ENCODE measurements at places on chromosomes 12 and 14.

GRCh38 chr12:107129315-107129930 is 36.1 kb upstream of the CRY1 start:
- no peak for DNase-seq

DNA sequence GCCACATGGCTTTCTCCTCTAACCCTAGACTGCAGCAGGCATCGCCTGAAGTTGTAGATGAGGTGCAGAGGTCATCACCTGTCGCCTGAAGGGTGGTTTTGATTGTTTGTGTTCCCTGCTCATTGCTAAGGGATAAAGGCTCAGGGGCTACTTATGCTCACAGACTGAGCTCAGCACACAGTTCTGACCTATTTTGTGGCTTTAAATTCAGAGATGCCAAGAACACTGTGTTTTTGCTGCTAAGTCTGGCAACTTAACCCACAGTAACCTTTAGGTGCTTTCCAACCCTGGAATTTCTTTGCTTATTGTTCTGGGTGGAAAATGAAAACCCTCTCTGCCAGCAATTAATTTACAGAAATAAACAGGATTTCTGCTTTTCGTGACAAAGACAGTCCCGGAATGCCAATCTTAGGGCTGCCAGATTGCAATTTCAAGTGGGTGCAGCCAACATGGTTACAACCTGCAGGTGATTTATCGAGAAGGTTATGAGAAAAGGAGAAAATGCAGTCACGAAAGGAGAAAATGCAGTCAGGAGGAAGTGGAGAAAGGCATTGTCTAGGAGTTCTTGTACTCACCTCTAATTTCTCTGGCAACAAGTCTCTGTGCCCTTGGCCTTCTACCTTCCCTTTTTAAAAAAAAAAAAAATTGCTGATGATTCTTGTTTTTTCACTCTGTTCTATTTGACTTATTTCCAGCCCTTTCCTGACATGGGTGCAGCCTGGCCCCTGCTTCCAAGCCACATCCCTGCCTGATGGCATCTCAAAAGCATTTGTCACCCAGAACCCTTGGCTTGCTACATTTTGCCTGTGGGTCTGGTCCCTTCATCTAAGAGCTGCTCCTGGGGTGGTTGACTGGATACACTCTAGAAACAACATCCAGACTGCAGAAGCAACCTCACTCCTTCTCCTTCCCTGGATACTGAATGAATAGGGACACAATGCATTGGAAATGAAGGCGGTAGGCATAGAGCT is 23.3 kb downstream of the NPC2 start:
- DNase-seq, result no peak

DNA sequence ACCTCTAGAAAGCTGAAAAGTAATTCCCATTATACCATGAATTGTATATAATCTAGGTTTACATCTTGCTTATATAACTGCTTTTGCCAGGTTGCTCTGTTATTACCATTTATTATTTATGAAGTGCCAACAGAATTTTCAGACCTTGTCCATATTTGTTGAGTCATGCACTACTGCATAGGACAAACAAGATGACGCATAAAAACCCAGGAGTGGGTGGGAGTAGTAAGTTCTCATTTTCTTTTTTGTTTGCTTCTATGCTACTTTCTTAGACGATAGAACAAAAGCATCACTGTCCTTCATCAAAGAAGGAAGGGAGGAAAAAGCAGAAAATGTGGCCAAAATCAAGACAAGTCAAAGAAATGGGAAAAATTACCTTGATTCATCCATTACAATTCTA is 119.0 kb upstream of the RASSF8 start:
- DNase-seq, result no peak

DNA sequence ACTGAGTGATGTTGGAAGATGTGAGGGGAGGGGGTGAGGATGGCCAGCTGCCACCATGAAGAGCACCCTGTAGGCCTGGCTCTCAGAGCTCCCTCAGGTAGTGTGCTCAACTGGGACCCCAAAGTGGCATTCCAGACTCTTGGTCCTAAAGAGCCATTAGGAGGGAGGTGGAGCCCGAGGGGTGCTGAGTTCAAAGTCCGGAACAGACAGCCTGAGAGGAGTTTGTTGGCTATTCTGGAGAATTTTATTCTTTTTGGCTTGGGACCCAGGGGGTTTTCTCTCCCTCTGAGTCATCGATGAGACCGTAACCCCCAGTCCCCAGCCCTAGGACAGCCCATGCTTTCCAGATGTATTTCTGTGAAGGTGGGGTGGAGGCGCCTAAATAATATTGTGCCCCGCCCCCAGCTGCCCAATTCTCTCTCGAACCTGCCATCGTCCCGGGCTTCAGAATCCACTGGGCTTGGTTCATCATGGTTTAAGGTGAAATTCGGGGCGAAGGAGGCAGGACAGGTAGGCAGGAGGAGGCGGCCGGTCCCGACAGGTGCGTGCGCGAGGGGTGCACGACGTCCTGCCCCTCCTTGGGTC is 690 bp upstream of the RBP5 start:
- DNase-seq, result no peak

GRCh38 chr12:94717108-94717507 is 66.8 kb upstream of the TMCC3 start:
- no peak for DNase-seq

DNA sequence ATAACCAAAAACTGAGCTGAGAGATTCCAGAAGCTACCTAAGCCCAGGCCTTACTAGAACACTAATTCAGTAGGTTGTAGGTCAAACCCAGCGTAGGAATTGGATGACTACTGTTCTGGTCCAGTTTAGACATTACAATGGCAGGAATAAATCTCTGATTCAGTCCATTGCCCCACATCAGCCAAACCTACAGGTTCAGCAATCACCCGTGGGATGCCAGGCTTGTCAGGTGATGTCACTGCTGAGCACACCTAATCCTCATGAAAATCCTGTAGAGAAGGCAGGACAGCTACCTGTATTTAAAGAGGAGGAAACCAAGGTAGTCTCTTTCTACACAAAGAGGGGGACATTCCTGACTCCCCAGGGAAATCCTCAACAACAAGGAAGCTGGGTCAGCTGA is 63.7 kb downstream of the RFX4 start:
- no peak for DNase-seq

DNA sequence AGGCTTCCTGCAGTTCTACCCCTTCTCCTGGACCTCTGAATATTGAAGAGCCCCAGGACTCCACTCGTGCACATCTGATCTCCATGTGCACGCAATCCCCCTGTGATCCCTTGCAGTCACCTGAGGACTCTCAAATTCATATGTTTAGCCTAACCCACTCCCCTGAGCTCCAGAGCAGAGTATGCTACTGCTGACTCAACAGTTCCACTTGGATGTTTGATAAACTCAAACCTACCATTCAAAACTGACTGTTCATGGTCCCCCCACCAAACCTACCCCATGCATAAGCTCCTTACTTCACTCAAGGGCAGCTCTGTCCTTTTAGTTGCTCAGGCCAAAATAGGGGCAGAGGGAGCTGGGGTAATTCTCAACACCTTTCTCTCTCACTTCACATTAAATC is 96.0 kb downstream of the DNAI7 start:
- no peak for DNase-seq

GRCh38 chr14:60616461-60616959 is 32.8 kb downstream of the SIX1 start:
- no peak for DNase-seq

GRCh38 chr14:105907276-105907675 is 380.9 kb downstream of the TMEM121 start:
- DNase-seq, result no peak

DNA sequence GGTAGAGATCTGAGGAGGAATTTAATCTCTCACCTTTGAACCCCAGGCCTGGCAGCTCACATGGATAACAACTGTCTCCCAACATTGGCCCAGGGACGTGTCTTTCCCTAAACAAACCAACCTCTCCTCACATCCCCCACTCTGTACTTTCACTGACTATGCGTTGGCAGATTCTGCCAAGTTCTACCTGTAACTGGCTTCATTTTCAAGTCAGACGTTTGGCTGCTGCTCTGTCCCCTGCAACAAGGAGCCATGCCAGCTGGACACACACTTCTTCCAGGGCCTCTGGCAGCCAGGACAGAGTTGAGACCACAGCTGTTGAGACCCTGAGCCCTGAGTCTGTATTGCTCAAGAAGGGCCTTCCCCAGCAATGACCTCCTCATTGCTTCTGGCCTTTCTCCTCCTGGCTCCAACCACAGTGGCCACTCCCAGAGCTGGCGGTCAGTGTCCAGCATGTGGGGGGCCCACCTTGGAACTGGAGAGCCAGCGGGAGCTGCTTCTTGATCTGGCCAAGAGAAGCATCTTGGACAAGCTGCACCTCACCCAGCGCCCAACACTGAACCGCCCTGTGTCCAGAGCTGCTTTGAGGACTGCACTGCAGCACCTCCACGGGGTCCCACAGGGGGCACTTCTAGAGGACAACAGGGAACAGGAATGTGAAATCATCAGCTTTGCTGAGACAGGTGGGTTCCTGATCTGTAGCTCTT is at the start of gene INHBC:
INHBC (plus strand) TSS at position 268 of the 707 bp plus-strand sequence; CDS start at position 371, 103 bp downstream.
- DNase-seq, result no peak

- DNase-seq, result no peak
Measured at GRCh38 chr14:32761381-32761968, 177.2 kb upstream of the NPAS3 start.

DNA sequence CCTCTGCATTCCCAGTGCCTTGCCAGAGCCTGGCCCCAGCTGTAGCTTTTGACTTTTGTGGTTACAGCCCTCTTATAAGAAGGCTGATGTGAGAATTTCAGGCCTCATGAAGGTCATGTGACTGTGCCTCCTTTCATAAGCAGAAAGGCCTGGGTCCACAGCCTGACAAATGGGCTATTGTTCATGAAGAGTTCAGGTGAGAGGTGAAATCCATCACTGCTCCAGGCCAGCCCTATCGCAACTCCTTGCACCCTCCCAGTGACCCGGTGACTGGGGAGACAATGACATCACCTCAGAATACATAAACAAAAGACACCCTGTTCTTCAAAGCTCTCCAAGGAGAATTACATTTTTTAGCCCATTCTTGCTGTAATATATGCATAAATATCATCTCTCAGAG is 321.5 kb downstream of the PCNX1 start:
- DNase-seq, result no peak

DNA sequence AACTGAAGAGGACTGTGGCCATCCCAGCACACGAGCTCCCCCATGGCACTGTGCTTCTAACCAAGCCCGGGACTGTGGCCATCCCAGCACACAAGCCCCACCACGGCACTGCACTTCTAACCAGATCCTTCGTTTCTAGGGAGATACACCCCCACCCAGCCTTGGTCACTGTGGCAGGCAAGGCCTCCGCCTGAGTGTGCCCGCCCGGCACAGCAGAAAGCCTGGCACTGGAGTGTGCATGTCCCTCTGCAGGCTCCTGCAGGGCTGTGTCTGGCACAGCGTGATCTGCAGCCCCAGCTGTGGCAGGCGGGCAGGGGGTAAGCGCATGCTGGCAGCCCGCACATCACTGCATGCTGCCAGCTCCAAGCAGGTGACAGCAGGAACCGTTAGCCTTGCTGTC is 49.8 kb downstream of the CCDC85C start:
- no peak for DNase-seq

DNA sequence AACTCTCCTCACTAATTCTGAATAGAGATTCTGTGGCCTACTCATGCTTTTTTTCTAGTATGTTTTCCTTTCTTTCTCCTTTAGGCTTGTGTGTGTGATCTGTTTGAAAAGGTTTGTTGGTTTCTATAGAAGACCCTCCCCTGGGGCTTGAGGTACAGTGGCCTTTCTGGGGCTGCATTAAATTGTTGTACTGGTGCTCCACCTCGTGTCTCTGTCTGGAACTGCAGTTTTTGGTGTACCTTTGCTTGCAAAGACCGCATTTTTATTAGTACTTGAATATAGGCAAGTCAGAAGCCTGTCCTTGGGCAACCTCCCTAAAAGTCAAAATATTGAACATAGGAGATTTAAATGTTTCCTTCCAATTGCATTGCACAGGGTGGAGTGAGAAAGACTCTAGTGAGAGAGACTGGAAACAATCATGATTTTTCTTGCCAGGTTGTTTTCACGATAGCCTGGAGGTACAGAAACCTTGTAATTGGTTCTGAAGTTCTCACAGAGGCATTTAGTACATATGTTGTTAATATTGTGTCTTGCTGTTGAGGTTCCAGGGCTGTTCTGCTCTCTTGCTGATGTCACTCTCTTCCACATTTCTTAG is 39.0 kb downstream of the SLCO1B1 start:
- peak; percentile 49 for DNase-seq

DNA sequence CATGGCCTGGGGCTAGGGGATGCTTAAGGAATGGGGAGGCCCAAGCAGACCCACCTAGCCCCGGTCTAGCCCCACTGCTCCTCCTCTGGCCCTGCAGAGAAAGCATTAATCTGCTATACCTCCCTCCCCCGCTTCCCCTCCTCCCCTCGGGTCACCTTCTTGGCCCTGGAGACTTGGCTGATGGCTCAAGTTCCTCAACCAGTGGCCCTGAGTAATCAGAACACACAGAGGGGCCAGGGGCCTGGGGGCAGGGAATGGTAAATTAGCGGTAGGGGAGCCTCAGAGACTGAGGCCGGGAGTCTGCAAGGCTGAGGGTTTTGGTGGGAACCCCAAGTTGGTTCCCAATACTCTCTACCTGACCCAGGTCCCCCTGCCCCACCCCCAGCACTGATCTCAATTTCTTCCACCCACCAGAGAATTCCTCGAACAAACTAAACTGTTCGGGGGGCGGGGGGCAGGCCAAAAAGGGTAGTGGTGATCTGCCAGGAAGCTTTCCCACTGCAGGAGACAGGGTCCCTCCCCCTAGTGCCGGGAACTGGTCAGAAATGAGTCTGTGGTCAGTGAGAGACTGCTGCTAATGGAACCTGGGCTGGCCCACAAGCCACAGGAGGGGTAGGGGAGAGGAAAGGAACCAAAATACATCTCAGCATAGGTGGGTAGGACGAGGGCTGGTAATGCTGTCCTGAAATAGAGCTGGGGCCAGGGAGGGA is 12.8 kb upstream of the SMARCD1 start:
- DNase-seq, result no peak

Measured in activated CD4-positive, alpha-beta T cell treated with anti-CD3 and anti-CD28 coated beads, Interleukin-2, amount 50 U/mL, for 48 hours (primary cell).